ENCODE measurements at places on chromosomes 11 and 22.

- no peak for DNase-seq
Observed at GRCh38 chr11:99368583-99368982, 347.8 kb downstream of the CNTN5 start.

DNA sequence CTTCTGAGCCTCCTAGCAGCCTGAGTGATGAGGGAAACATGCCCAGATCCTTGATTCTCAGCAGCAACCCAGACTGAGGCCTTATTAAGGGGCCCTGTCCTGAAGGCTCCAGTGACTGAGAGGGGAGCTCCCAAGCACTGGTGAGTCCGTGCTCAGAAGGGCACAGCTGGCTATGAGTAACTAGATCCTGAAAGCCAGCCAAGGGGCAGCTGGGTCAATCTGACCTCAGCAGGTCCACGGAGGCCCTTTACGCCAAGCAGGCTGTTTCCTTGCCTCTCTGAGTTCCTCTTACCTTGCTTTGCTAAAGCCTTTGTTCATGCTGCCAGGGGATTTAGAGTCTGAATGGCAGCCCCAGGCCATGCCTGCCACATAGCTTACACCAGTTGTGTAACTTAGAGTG, 19.3 kb upstream of the MIEF1 start:
- no peak for DNase-seq

GRCh38 chr11:20248121-20248772, 88.0 kb upstream of the DBX1 start:
- no peak for DNase-seq

DNA sequence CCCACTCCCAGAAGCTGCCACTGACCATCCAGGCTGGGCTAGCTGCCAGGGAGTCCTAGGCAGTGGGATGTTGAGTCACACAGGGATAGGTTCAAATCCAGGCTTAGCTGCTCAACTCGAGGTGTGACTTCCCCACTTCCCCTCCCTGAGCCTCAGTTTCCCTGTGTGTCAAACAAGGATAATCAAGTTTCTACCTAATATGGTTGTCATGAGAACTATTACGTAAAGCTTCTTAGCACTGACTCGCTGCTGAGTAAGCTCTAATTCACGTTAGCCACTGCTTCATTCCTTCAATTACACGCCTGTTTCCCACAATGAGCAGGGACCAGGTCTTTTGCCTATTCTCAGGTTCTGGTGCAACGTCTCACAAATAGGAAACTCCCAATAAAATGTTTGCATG, 67.7 kb downstream of the SEZ6L start:
- no peak for DNase-seq

GRCh38 chr22:49112661-49113626, 714.7 kb downstream of the BRD1 start:
- no peak for DNase-seq

DNA sequence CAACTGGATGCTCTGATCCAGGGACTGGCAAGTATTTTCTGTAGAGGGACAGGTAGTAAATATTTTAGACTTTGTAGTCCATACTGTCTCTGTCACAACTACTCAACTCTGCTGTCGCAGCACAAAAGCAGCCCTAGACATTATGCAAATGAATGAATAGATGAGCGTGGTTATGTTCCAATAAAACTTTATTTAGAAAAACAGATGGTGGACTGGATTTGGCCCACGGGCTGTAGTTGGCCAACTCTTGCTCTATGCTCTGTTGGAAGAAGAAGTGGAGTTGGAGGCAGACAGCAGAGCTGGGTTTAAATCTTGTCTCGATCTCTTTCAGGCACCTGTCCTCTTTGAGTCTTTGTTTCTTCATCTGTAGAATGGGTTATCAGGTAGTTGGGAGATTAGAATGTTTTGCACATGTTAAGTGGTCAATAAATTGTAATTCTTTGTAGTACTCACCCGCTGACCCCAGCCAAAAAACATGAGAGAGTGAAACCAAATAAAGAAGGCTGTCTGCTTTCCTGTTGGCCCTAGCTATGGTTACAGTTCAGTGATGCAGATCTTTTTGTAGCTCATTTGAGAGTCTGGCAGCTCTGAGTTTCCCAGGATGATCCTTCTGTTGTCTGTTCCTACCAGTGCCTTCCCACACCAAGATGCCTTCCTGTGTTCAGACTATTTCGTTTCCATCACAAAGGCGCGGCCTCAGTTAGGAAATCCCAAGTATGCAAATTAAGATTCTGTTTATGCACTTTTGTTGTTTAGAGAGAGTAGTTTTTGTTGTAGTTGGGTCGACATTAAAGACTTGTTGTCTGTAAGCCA, 198.1 kb upstream of the SEZ6L start:
- no peak for DNase-seq

DNA sequence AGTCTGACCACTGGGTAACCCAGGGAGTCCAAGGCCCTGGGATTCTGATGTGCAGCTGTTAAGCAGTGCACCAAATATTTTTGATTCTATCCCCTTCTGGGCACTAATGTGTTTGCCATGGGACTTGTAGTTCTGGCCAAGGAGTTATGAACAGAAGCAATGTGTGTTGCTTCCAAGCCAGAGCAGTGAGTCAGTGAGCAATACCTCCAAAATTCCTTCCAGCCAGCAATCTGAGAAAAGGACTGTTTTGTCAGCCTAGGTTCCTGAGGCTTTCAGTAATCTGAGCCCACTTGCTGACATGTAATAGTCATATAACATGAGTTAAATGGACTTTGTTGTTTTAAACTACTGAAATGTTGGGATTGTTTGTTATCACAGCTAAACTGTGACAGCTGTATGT, 311.4 kb downstream of the NELL1 start:
- DNase-seq: no peak

- DNase-seq: no peak
Observed at GRCh38 chr22:30023099-30023660, 57.1 kb upstream of the HORMAD2 start.

- no peak for DNase-seq
Observed at GRCh38 chr11:266676-267439, 11.3 kb upstream of the NLRP6 start.

DNA sequence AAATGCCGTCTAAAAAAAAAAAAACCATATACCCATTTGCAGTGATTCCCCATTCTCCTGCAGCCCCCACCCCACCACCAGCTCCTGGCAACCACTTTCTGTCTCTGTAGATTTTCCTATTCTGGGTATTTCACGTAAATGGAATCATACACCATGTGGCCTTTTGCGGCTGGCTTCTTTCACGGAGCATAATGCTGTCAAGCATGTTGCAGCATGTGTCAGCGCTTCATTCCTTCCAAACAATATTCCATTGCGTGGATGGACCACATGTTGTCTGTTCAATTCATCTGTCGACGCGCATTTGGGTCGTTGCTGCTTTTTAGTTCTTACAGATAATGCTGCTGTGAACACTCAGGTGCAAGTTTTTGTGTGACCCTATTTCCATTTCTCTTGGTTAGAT, 14.8 kb upstream of the EMID1 start:
- DNase-seq: no peak

DNA sequence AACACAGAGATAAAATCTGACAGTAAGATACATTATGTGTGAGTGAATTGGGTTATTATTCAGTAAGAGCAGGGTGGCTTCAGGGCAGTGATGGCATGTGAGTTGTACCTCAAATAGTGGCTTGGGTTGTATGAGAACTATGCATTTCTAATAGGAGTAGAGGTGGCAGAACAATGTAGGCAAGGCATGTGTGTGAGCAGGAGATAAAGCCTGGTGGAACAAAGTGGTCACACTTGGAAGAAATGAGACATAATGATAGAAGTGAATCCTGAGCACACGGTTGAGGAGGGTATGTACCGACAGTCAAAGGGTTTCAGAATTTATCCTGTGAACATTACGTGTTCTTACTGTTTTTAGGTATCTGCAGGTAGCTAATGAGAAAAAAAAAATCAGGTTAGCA, 159.3 kb downstream of the CASP12 start:
- DNase-seq: no peak

- DNase-seq: no peak
Observed at GRCh38 chr11:82521427-82521826, 212.2 kb downstream of the FAM181B start.

GRCh38 chr22:32967386-32968101, 90.6 kb downstream of the SYN3 start:
- DNase-seq: no peak

DNA sequence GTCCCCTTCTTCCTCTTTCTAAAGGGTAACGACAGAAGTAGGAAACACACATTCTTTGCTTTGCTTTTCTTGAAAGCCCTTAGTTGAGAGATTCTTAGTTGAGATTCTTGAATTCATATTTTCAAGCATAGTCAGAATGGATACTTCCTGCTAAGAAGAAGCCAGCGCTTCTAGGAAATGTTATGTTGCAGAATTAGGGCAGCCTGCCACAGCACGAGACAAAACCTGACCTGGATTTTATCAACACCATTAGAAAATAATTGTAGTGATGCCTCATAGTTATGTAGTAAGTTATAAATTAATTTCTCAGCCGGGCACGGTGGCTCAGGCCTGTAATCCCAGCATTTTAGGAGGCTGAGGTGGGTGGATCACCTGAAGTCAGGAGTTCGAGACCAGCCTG, 37.9 kb upstream of the NUP160 start:
- peak; percentile 44 for DNase-seq

GRCh38 chr11:124071623-124071948, 30.5 kb upstream of the OR10G7 start:
- no peak for DNase-seq

- DNase-seq: no peak
Observed at GRCh38 chr11:63919267-63920125, 2.5 kb upstream of the RCOR2 start.

- no peak for DNase-seq
Observed at GRCh38 chr11:63884196-63884932, 32.6 kb downstream of the RCOR2 start.

GRCh38 chr11:47359586-47359985, 7.1 kb upstream of the MYBPC3 start:
- no peak for DNase-seq

DNA sequence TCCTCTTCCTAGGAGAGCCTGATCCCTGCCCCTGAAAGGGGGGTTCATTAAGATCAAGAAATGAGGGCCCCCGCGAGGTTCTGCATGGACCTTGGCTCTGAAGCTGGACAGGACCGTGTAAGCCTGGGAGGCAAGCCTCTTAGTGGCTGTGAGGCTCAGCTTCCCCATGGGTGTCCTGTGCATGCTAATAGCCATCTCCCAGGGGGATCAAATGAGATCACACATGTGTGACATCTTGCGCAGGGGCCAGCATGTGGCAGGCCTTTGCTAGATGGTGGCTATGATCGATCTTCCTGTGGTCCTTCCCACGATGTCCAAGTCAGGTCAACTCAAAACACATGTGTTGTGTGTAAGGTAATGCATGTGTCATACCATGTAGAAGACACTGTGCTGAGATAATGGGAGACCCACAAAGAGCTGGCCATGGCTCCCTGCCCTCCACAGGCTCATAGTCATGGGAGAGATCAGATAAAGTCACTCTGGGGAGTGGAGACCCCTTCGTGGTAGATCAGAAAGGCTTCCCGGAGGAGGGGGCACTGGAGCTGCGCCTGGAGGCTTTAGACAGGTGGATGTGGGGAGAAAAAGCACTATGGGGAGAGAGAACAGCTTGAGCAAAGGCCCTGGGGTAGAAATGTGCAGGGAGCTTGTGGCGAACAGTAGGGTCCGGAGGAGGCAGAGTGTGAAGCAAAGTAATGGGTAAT, 3.7 kb downstream of the RAC2 start:
- DNase-seq: no peak

GRCh38 chr11:130404727-130405126, 23.7 kb downstream of the ADAMTS8 start:
- DNase-seq: no peak

GRCh38 chr11:12640926-12641849, 33.0 kb upstream of the TEAD1 start:
- no peak for DNase-seq

DNA sequence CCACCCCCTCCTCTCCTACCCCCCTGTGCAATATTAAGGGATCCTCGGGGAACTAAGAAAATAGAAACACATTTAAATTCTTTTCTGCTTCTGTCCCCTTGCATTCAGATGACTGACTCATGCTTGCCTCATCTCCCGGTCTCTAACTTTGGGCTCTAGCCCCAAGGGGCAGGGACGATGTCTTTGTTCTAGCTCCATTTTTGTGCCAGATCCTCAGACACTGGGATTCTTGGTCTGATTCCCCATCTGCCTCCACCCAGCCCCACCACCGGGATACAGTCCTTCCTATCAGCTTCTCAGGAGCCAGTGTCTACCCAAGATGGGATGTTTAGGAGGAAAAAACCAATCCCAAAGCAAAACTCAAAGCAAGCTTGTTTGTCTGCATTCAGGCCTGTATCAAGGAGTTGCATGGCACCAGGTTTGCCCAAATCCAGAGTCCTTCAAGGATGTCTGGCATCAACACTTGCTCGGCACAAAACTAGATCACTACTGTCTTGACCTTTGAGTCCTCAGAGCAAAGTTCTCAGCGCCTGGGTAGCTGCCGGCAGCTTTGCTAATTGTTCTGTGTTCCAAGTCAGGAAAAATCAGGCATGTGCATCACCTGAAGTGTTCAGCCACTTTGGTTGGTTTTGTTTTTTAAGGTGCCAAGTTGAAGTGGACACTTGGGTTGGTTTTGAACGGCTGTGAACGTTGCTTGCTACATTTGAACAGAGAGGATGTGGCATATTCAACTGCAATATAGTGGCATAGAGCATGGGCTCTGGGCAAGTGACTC, 212.8 kb downstream of the DSCAML1 start:
- no peak for DNase-seq

GRCh38 chr11:3703383-3703782, 32.2 kb upstream of the CHRNA10 start:
- no peak for DNase-seq

DNA sequence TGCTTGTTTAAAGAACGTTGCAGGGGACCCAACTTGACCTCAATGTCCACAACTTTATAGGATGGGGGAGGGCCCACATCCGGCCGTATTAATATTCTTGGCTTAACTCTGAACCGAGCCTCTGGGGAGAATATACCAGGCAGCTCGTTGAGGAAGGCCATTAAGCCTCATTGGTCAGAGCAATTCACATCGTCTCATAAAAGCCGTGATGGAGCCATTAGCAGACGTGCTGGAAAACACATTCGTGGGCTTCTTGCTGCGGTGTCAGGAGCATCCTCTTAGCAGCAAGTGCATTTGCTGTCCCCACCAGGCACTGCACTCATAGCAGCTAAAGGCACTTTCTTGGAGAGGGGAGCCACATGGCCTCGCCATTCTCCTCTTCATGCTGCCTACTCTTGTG, 14.9 kb downstream of the DSCAML1 start:
- no peak for DNase-seq

GRCh38 chr11:19890308-19890707, 177.7 kb downstream of the NAV2 start:
- DNase-seq: no peak
